Activated T-helper 1 cell treated with anti-CD3 and anti-CD28 coated beads, Interleukin-2, amount 50 U/mL, for 16 hours (primary cell): ENCODE measurements at places on chromosomes 4 and X.

- DNase-seq = no peak
Measured at GRCh38 chrX:6131287-6131686, 97.4 kb downstream of the NLGN4X start.

DNA sequence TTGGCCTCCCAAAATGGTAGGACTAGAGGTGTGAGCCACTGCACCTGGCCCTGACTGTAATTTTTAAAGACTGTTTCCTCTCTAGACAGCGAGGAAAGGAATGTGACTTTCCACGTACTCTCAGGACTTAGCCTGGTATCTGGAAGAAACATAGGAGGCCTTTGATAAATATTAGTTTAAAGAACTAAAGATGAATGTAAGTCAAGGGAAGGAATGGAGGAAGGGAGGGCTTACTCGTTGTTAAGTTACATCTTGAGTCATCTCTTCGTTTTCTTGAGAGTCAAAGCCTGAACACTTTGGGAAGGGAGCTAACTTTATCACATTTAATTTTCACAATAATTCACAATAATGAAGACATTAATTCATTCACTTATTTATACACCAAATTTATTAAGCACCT lies 7.2 kb upstream of the LNX1 start:
- DNase-seq = no peak

GRCh38 chr4:140085062-140085622 lies 68.8 kb downstream of the MAML3 start:
- DNase-seq = no peak

GRCh38 chr4:139524062-139524631 lies 31.9 kb downstream of the SETD7 start:
- no peak for DNase-seq

- DNase-seq = no peak
Measured at GRCh38 chr4:10832806-10833628, 148.4 kb upstream of the CLNK start.

DNA sequence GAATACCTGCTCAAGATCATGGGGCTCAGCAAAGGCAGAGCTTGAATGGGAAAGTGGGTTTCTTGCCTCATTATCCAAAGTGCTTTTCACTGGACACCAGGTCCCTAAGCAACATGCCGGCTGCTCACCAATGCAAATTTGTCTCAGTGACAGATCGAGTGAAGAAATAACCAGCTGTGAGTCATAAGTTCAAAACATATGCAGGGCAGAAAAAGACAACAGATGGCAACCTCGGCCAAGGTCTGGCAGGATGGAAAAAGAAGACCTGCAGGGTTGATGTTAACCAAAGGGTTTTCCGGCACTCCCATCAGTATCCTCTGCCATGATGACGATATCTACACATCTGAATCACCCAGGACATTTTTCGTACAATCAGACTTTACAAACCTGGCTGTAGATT lies 124.1 kb downstream of the AFAP1 start:
- no peak for DNase-seq

GRCh38 chr4:182843808-182844325 lies 73.3 kb downstream of the DCTD start:
- no peak for DNase-seq

GRCh38 chr4:79025170-79025569 lies 85.9 kb upstream of the PAQR3 start:
- no peak for DNase-seq

DNA sequence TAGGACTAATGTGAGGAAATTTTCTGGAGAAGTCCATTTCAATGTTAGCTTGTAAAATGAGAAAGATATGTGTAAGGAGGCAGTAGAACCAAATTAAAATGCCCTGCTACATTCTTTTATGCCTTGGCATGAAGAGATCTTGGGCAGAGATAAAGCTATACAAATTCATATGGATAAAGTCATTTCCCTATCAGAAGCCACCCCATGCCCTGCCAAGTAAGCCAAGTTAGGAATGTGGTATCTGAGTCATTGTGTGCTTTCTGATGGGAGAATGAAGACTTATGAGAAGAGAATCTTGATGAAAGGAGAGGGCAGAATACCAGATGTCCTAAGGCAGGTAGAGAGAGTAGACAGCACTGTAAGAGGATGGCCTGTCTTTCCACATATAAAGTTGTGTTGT lies 83.7 kb downstream of the TEX13A start:
- no peak for DNase-seq

DNA sequence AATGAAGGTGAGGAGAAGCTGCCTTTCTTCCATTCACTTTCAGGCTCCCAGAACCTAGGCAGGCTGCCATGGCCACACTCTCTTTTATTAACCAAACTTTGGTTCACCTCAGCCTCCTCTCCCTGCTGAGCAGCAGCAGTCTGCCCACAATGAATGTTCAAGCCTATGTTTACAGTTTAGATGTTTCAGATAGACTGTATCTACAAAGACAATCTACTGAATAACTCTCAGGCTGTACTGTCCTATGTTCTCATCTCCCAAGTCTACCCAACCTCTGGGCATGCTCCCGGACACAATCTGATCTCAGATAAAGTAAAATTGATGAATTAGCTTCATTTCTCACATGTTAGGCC lies 59.2 kb upstream of the TMEM164 start:
- no peak for DNase-seq

GRCh38 chrX:16137416-16138107 lies 14.2 kb downstream of the GRPR start:
- DNase-seq = no peak

- no peak for DNase-seq
Measured at GRCh38 chr4:10671366-10671765, 13.2 kb downstream of the CLNK start.

- no peak for DNase-seq
Measured at GRCh38 chrX:19291086-19291485, 52.6 kb upstream of the PDHA1 start.

DNA sequence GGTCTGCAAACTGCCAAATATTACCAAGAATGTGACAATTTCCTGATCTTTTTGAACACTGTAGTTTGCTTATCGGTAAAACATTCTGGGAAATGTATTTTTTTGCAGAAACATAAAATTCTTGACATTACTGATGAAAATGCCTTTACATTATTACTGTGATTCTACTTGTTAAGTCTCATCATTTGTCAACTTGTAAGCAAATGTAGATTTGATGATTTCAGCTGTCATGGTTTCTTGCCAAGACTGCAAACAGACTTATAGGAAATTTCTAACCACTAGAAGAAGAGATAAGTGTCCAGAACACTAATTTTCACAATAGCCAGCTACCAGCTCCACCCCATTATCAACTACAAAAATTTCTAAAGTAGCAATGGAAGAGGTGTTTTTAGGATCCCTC lies 560.4 kb downstream of the STPG2 start:
- no peak for DNase-seq

- DNase-seq = no peak
Measured at GRCh38 chrX:153776611-153777045, 4.2 kb upstream of the SRPK3 start.

DNA sequence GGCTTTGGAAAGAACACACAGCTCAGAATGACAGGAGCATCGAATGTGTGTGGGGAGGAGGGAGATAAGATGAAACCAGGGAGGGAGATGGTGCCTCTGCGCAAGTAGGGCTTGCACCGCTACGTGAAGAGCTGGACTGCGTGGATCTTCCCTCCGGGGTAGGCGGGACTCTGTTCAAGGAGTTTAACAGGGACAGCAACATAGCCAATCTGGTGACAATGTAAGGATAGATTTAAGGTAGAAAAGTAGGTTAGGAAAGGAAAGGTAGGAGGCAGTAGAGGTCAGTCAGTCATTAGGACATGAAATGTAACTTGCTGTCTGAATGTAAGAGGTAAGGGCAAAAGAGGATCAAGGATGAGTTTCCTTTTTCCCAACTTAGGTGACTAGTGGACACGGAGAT lies 152.5 kb downstream of the DCTD start:
- DNase-seq = no peak

GRCh38 chr4:5970381-5971077 lies 47.7 kb downstream of the C4orf50 start:
- no peak for DNase-seq

- no peak for DNase-seq
Measured at GRCh38 chr4:149605601-149606378, 209.9 kb downstream of the IQCM start.

DNA sequence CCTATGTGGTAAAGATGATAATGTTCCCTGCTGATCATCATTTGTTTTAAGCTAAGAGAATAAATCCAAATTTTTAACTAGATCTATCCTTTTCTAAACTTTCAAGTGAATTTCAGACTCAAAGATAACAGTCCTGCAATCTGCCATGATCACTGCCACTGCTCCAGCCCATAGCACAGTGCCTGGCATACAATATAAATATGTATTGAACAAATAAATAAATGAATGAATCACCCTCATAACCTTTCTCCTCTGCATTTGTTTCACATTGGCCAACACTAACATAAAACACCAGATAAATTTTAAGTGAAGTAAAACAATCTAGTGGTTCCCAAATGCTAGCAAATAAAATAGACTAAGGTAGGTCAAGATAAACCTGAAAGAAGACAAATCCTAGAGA lies 439.0 kb downstream of the GPM6A start:
- DNase-seq = no peak

GRCh38 chrX:23783589-23784469 lies 856 bp downstream of the SAT1 start:
- no peak for DNase-seq

DNA sequence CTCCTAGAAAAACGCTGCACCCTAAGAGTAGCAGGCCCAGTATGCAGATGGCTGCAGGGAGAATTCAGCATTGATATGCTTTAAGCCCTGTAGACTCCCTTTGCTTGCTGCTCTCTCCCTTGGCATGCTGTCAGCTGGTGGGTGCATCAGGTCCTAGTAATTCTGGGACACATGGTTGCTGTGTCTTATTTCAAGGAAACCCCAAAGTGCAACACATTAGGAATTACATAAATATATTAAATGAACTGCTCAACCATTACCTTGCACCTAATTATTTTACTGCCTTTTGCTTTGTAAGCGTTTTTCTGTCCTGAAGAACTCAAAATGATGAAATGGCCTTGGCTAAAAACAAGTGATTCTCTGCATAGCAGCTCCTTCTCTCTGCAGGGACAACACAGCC lies 516.3 kb downstream of the ZIC3 start:
- DNase-seq = no peak

GRCh38 chr4:152156442-152156841 lies 379.4 kb downstream of the FBXW7 start:
- DNase-seq = no peak

GRCh38 chr4:132114885-132115284 lies 1034.2 kb upstream of the PCDH10 start:
- no peak for DNase-seq

DNA sequence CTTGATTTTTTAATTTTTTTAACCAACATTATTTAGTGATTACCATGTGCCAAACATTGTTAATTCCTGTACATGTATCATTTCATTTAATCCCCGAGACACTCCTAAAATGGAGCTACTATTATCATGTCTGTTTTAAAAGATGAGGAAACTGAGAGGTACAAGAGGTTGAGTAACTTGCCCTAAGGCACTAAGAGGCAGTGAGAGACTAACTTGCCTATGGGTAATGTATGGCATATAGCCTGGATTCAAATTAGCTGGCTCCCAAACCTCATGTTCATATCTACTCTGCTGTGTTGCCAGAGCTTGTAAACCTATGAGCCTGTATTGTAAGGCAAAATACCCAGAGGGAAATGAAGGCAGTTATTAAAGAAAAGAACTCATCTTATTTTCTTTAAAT lies 443.6 kb downstream of the IL15 start:
- no peak for DNase-seq

- no peak for DNase-seq
Measured at GRCh38 chrX:3226087-3226486, 120.4 kb downstream of the MXRA5 start.

DNA sequence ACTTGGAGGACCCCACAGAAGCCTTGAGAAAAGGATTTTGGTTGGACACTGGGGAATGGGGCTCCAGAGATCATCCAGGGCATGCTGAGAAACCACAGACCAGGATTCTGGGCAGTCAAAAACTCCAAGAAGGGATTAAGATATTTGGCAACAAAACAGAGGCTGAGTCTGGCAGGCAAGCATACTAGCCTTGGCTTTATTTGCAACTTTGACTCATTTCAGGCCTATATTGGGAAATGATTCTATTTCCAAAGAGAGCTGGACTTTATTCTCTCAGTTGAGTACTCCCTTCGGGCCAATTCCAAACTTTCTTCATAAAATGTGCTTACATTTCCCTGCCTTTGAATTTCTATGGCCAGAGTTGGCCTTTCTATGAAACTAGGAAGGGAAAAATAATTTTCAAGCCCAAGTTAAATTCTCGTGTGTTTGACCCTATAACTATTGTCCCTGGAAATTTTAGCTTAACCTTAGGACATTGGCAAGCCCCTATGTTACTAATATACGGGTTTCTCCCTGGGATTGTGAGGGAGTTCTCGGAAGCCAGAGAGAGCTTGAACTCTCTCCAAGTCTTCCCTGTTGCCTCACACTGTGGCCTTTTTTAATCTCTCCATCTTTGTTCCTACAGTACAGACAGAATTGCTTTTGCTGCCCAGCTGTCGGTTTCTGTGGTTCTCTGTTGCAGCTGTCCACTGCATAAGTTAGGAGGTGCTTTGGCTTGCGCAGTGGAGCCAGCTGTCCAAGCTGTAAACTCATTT lies 112.6 kb upstream of the FAM9A start:
- no peak for DNase-seq

GRCh38 chr4:173415885-173416653 lies 17.2 kb upstream of the SCRG1 start:
- DNase-seq = no peak

DNA sequence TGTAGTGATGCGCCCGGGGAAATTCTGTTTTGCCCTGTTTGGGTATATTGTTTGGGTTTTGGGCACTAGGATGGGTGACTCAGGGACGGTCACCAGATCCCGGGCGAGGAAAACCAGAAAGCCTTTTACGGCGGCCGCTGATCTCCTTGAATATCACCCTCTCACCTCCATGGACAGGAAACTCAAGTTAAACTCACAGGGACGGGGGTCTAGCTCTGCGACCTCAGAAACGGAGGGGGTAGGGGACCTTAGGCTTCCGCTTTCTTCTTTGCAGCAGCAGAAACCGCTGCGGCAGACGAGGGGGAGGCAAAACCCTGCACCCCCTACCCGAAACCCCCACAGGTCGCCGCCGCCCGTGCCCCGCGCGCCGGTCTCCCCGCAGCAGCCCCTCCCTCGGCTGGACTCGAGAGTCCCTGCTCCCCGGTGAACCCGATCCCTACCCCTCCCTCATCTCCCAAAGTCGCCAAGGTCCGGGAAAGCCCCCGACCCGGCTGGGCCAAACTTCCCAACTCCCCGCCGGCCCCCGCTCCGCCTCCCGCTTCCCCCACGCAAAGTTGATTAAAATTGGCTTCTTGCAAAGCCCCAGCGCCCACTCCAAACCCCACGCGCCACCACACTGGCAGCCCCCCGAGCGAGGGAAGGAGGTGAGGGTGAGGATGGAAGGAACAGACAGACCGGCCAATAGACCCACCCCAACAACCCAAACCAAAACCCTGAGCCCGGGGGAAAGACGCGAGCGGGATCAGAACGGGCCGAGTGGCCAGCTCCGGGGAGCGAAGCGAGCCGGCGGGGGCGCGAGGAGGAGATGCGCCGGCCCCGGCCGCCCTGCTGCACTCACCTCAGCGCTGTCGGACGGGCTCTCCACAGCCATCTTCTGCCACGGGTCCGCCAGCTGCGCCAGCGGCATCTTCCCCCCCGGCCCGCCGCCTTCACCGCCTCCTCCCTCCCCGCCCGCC lies 705 bp downstream of the RPS6KA3 start:
- peak; percentile 4 for DNase-seq
